Esophagus mucosa (tissue), 1 donor: ENCODE measurements at places on chromosomes 11 and 22. TPM values are rescaled to one million over a fixed set of nuclear protein-coding genes. Genes with fewer than 3 reads are reported as not detected.

Gene KRTAP5-7
- 0.16 TPM for total RNA-seq

Gene CENATAC
- total RNA-seq: 11.9 TPM

Gene SERPING1
- total RNA-seq: 16.7 TPM

Gene CFAP300
- 0.80 TPM for total RNA-seq

Gene WBP2NL
- total RNA-seq: 0.60 TPM

Gene FAM180B
- not detected for total RNA-seq

Gene OR52H1
- total RNA-seq: not detected

Gene GLYATL2
- 1.6 TPM for total RNA-seq

Gene INPP5J
- 1.5 TPM for total RNA-seq

Gene CYP2D6
- total RNA-seq: 1.1 TPM

Gene TYMP
- 86.0 TPM for total RNA-seq

Gene PRR33
- not detected for total RNA-seq

DNA sequence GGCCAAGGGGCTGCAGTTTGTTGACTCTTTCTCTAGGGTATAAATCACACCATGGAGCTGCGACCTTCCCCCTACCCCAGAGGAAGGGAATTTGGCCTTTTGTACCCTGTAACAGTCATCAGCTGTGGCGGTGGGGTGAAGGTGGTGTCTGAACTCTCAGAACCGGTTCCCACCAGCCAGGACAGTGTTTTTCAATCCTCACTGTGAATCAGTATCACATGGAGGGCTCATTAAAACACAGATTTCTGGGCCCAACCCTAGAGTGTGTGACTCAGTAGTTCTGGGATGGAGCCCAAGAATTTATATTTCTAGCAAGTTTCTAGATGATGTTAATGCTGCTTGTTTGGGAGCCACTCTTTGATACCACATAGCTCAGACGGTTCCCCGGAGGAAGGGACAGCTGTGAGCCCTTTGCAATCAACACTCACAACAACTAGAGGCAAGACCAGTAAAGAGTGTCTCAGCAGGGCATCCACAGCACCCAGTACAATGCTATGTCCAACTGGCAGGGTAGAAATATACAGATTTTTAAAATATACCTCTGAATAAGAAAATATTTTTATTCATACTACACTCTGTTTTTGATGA lies 43.9 kb upstream of the FAT3 start:
- peak; percentile 54 for ATAC-seq

GRCh38 chr11:130916910-130917309 lies 631 bp upstream of the SNX19 start:
- no peak for ATAC-seq

- ATAC-seq: no peak
Measured at GRCh38 chr11:60159868-60160267, 23.0 kb downstream of the MS4A6A start.

GRCh38 chr11:86492370-86493010 lies 117.8 kb downstream of the CCDC81 start:
- no peak for ATAC-seq

GRCh38 chr11:126123686-126124085 lies 61.0 kb upstream of the CDON start:
- no peak for ATAC-seq

DNA sequence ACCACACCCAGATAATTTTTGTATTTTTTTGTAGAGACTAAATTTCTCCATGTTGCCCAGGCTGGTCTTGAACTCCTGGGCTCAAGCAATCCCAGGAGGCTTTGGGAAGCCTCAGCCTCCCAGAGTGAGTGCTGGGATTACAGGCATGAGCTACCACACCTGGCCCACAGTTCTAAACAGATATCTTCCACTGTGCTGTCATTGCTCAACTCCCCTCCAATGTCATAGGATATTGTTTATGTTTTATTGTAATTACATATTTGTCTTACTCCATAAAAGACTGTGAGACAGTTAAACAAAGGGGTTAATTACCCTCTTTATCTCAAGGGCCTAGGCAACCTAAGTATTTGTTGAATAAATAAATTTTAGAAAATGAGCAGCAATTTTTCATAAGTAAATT lies 204.2 kb downstream of the GRM5 start:
- ATAC-seq: no peak

DNA sequence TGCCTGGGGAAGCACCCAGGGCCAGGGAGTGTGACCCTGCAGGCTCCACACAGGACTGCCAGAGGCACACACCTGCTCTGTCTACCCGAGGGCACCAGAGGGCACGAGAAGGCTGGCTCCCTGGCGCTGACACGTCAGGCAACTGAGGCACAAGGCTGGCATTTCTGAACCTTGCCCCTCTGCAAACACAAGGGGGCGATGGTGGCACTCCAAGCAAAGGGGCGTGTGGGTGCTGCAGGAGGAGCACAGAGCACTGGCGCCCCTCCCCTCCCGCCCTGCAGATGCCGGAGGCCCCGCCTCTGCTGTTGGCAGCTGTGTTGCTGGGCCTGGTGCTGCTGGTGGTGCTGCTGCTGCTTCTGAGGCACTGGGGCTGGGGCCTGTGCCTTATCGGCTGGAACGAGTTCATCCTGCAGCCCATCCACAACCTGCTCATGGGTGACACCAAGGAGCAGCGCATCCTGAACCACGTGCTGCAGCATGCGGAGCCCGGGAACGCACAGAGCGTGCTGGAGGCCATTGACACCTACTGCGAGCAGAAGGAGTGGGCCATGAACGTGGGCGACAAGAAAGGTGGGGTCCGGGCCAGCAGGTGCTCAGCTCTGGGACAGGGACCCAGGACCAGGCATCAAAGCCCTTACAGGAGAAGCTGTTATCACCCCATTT lies 20.8 kb upstream of the TXNRD2 start:
- peak; percentile 79 for ATAC-seq

GRCh38 chr11:2798951-2799761 lies 86.4 kb downstream of the CDKN1C start:
- ATAC-seq: no peak

DNA sequence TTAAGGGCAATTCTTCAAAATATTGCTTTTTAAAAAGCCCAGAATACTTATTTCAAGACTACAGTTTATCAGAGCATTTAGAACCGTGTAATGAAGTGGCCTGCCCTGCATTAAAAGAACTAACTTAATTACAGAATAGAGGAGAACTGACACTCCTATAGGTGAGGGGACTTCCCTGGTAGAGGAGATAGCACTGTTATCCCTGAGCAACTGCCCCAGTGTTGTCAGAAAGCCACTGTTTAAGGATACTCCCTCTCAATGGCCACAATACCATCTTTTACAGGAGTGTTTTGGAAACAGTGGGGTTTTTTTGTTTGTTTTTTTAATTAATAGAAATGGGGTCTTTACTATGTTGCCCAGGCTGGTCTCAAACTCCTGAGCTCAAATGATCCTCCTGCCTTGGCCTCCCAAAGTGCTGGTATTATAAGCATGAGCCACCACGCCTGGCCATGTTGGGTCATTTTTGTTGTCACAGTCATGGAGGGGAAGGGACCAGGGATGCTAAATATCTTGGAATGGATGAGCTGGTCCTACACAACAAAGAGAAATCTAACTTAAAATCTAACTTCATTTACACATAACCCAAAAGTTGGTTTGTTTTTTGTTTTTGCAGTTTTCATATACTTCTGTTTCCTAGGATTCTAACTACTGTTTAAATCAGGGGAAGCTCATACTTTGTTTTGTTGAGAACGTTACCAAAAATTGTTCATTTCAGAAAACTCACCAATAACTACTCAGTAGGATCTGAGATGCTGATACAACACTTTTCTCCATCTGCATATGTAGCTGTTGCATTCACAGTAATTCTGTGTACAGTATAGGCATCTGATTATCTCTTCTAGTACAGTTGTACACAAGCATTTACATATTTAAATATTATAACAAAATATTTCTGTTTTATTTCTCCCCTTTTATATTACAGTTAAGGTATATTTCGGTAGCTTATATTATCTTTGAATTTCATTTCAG lies 8.1 kb downstream of the RPL27A start:
- ATAC-seq: no peak

- ATAC-seq: no peak
Measured at GRCh38 chr11:70490723-70491558, 92.6 kb downstream of the CTTN start.

- ATAC-seq: no peak
Measured at GRCh38 chr11:119388103-119388502, 6.6 kb upstream of the USP2 start.

DNA sequence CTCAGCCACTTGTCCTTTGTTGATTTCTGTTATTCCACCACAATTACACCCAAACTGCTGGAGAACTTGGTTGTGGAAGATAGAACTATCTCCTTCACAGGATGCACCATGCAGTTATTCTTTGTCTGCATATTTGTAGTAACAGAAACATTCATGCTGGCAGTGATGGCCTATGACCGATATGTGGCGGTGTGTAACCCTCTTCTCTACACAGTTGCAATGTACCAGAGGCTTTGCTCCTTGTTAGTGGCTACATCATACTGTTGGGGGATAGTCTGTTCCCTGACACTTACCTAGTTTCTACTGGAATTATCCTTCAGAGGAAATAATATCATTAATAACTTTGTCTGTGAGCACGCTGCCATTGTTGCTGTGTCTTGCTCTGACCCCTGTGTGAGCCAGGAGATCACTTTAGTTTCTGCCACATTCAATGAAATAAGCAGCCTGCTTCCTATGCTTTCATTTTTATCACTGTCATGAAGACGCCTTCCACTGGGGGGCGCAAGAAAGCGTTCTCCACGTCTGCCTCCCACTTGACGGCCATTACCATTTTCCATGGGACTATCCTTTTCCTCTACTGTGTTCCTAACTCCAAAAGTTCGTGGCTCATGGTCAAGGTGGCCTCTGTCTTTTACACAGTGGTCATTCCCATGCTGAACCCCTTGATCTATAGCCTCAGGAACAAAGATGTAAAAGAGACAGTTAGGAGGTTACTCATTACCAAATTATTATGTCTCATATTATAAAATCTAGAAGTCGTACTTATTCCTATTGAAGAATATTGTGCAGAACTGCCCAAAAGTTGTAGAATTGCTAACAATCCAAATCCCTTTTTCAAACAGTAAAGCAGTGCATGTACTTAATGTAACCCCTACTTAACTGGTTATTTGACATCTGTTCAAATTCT lies 53.2 kb downstream of the OR4C6 start:
- ATAC-seq: no peak

GRCh38 chr11:124080327-124081001 lies 34.8 kb upstream of the VWA5A start:
- ATAC-seq: peak; percentile 98

GRCh38 chr22:50082961-50083461 lies 2.2 kb downstream of the MLC1 start:
- peak; percentile 80 for ATAC-seq

GRCh38 chr11:1167751-1168231 lies 10.0 kb downstream of the MUC5AC start:
- ATAC-seq: no peak

DNA sequence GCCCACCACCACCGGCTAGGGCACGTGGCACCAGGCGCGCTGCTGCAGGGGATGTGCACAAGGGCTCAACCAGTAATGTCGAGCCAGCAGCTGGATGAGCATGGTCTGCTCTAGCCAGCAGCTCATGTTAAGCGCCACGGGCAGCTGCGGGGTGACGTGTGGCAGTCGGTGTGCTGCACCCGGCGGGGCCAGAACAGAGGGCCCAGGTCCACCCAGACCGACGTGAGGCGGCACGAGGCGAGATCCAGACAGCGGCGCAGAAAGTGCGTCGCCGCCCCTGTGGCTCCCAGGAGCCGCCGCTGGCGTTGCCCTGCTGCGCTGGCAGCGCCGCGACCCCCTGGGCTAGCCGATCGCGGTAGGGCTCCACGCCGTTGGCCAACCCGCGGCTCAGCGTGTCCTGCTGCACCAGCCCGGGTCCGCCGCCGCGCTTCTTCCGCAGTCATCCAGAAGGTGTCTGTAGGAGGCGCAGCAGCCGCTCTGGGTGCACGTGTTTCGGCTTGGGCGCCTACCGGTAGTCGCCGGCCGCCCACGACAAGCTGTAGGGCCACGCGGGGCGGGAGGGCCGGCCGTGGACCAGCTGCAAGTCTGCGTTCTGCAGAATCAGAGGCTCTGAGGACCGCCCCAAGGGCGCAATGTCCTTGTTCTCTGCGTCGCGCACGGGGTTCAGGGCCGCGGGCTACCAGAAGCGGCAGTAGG lies 4.6 kb upstream of the GALR3 start:
- ATAC-seq: peak; percentile 61

- no peak for ATAC-seq
Measured at GRCh38 chr11:36352922-36353321, 56.8 kb downstream of the PRR5L start.

DNA sequence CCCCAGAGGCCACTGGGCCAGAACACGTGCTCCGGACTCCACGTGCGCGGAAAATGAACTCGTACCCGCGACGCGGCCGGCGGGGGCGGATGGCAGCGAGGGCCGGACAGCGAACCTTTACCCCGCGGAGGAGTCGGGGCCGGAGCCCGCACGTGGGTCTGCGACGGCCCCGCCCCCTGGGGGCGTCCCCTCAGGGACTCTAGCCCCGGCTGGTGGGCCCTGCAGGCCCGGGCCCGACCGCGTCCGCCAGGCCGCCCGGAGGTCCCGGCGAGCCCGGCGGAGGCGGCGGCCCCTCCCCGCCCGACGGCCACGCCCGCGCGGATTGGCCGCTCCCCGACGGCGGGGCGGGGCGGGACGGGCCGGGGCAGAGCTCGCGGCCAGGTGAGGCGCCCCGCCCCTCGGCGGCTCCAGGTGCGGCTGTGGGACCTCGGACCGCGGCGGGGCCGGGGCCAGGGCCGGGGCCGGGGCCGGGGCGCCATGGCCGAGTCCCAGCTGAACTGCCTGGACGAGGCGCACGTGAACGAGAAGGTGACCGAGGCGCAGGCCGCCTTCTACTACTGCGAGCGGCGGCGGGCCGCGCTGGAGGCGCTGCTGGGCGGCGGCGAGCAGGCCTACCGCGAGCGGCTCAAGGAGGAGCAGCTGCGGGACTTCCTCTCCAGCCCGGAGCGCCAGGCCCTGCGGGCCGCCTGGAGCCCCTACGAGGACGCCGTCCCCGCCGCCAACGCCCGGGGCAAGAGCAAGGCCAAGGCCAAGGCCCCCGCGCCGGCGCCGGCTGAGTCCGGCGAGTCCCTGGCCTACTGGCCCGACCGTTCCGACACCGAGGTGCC lies at the start of gene FAM83F:
FAM83F (plus strand) TSS at position 389 of the 827 bp plus-strand sequence; CDS start at position 478, 89 bp downstream.
- peak; percentile 79 for ATAC-seq

- ATAC-seq: no peak
Measured at GRCh38 chr22:25488244-25489020, 76.0 kb upstream of the GRK3 start.

DNA sequence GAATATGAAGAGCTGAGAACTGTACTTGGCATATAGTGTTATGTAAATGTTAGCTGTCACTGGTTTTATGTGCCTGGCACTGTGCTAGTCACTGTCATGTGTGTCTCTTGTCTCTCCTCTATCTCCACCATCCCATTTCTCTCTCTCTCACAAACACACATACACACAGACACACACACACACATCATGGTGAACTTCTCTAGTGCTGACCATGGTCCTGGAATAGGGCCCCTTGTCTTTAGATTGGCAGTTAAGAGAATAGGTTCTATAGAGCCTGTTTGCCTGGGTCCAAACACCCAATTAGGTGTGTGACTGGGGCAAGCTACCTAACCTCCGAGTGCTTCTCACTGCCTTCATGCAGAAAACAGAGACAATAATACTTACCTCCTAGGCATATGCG lies 109.7 kb upstream of the NARS2 start:
- no peak for ATAC-seq

DNA sequence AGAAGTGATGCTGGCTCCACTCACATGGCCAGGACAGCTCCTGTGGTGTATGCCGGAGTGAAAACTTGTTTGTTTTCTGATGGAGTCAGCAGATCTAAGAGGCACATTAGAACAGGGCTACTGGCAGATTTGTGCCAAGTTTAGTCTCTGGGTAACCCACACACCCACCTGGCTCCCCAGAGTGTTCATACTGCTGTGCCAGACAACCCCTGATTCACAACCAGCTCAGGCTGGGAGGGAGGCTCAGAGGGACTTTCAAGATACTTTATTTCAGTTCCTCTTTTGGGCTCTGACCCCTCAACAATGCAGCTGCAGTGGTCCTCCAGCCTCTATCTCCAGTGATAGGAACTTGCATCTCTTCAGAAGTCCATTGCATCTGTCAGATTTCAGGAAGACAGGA lies 8.5 kb downstream of the NTM start:
- ATAC-seq: no peak
